GM23248 (cell line): ENCODE measurements at places on chromosomes 11 and 22. TPM values are rescaled to one million over a fixed set of nuclear protein-coding genes. Genes with fewer than 3 reads are reported as not detected.

DNA sequence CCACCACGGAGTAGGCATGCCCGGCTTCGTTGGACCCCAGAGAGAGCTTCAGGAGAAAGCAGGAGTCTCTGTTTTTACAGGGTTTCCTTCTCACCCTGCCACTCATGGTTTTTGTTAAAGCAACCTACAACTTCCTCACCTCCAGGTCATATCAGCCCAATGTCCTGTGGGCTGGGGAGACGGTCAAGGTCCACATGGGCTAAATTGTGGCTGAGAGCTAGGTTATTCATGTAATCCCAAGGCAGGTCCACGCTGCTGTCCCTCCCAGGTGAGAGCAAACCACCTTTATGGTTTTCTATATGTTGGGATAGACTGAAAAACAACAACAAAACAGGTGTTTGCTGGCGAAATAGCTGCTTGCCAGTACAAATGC, 19.5 kb downstream of the TSPAN32 start:
- DNase-seq, result no peak

GRCh38 chr11:46249938-46250744, 27.3 kb upstream of the CREB3L1 start:
- peak; percentile 65 for DNase-seq

DNA sequence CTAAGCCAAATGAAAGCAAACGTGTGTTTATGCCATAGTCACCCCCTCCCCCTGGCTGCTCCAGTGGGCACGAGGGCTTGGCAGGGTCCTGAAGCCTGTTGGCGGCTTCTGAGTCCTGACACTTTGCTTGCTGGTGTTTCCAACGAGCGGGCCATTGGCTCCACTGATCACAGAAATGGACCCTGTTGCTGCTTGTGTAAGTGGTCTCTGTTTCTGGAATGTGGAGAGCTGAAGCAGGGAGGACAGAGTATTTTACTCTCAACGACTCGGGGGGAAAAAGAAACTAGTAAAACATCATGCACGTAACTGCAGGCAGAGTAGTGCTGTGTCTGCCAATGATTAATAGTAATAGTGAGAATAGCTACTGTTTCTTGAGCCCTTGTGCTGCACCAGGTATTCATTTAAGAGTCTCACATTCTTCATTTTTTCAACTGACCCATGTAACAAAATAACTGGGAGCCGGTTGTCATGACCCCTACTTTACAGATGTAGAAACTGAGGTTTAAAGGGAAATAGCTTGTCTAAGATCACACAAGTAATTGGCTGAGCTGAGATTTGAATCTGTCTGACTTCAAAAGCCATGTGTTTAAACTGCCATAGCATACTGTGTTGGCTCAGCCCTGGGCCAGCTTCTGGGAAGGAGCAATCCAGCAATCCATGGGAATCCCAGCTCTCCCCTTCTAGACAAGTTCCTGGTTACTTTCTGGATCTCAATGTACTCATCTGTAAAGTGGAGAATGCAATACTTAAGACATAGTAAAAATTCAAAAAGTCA, 526.7 kb downstream of the INSC start:
- no peak for DNase-seq

DNA sequence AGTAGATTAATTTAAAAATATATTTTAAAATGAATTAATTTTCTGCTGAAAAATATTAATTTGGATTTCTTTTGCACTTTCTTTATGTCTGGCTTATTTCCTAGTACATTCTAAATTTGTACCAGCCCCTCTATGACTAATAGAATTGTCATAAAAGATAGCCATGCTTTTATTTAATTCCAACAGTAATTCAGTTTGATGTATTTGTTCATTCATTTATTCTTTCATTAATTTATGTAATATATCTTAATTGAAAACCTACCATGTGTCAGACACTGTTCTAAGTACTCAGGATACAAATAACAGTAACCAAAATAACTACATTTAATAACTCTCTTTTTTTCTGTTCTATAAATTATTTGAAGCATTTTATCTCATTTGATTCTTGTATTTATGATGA, 264.0 kb upstream of the CCDC179 start:
- DNase-seq, result peak; percentile 28

DNA sequence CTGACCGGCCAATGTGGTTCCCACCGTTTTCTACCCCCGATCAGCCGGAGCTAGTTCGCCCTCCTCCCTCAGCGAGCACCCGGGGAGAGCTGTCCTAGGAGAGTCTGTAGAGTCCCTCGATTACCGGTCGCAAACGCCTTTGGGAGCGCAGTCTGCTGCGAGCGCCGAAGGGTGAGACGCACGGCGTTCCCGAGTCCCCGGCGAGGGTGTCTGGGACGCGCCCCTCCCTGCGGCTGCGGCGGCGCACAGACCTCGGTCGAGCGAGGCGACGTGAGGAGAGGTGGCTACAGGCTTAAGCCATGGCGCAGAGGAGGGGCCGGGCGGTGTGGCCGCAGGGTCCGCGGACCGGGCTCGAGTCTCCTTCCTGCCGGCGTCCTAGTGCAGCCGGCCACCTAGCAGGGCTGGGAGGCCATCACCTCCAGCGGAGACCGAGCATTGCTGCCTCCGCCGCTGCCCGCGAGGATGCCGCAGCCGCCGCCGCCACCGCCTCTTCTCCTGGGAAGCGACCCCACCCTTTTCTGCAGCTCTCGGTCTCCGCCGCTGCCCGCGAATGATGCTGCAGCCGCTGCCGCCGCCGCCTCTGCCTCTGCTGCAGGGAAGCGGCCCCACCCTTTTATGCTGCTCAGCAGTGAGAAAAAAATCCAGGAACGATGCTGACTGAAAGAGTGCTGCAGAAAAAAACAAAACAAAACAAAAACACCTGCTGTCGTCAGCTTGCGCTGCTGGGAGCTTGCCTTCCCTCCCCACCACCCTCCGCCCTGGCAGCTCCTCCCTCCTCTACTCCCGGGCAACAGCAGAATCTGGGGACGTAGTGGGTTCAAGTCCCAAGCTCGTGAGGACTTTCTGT, at the start of gene MAP6:
TSS of gene MAP6 (minus strand) at position 588 of the 847 bp plus-strand sequence. CDS start 669 bp downstream, outside the sequence.
- peak; percentile 71 for DNase-seq

The TMEM45B gene
- polyA plus RNA-seq, result not detected in 2 replicates

The SMC1B gene
- 0.08 TPM in 1 of 2 replicates, not detected in the other for polyA plus RNA-seq
